ENCODE measurements at places on chromosomes 3 and 15. TPM values are rescaled to one million over a fixed set of nuclear protein-coding genes. Genes with fewer than 3 reads are reported as not detected.

GRCh38 chr3:27326629-27327545 is 42.3 kb downstream of the NEK10 start:
- no peak for DNase-seq

Gene DUOXA2
- total RNA-seq: 0.05 TPM

DNA sequence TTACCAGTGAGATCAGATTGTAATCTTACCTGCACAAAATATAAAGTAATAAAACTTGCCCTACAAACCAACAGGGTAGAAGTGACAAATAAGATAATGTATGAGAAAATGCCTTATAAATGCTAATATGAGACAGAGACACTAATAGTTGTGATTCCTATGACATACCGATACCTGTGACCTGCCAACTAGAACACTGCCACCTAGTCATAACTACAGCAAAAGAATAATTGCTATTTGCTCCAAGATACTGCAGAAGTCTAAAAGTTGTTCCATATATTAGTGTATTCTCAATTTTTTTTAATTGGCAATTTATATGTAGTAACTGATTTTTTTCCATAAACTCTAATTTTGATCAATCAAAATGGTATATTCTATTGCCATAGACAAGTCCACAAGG is 25.3 kb upstream of the GP5 start:
- DNase-seq: no peak

DNA sequence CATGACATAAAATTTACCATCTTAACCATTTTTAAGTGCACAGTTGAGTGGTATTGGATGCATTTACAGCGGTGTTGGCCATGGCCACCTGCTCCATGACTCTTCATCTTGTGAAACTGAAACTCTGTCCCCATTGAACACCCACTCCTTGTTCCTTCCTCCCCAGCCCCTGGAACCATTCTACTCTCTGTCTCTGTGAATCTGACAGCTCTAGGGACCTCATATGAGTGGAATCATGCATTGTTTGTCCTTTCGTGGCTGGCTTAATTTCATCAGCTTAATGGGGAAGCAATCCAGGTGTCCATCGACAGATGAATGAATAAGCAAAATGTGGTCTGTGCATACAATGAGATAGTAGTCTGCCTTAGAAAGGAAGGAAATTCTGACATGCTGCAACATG is 42.5 kb downstream of the PLXNA1 start:
- DNase-seq: no peak

DNA sequence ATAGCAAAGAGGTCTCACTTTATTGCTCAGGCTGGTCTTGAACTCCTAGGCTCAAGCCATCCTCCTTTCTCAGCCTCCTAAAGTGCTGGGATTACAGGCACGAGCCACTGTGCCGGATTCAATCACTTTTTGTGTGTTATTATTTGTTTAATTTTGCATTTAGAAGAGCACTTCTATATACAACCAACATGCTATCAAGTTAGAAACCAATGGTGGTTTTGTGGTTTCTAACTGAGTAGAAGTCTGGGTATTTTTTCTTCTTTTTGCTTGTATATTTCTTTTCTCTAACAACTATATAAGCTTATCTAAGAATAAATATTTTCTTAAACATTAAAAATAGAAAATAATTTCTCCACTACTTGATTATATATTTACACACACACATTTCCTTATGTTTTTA is 86.7 kb downstream of the PEAK1 start:
- no peak for DNase-seq

DNA sequence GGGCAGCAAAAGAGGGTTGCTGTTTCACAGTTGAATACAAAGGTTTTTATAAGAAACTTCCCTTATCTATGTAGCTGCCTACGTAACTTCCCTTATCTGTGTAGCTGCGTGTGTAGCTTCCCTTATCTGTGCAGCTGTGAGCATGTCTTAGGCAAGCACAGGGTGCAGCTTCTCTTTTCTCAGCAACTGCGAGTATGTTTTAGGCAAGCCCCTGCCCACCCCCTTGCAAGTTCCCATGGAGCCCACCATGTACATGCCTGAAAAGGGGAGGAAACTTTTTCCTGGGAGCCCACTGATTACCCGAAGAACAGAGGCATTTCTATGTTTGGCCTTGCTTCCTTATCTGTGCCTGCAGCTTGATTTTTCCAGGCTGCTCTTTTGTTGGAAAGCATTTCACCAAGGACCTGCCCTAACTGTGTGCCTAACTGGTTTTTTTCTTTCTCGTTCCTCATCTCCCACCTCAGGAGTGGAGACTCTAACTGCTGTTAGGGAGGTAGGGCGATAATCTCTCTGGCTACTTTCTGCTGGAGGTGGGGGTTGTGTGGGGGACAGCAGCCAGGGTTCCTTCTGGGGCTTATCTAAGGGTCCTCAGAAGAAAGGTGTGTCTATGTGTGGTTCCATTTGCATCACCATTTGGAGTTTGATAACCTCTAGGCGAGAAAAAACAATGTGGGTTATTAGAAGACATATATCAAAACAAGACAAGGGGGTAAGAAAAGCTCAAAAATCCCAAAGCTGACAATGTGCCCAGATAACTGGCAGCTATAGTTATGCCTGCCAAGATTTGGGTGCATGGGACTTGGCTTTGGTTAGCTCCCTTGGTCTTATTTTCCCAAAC is 26.0 kb downstream of the SORD start:
- DNase-seq: no peak

- DNase-seq: no peak
Measured at GRCh38 chr3:52892625-52893311, 4.6 kb downstream of the STIMATE start.

DNA sequence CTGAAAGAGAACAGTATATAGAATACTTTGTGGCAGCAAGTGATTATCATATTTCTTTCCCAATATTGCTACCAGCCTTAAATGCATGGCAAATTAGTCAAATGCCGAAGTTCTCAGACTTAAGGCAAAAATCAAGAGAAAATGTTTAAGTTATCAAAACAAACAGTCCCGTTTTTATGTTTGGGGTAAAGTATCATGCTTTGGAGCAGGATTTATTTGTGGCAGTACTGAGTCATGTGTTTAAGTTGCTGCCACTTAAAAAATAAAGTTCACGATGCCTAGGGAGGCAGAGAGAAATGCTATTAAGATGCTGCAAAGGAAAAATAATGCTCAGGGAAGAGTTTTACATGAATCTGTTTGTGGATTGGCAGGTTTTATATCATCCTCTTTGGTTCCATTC is 417.4 kb upstream of the MDFIC2 start:
- DNase-seq: no peak

Measured in thymus (tissue), 14 donors.